Activated CD8-positive, alpha-beta T cell treated with anti-CD3 and anti-CD28 coated beads, Interleukin-2, amount 10 ng/mL, durations not matched to agents 7 days and 5 days (primary cell): ENCODE measurements at places on chromosomes 4 and X. TPM values are rescaled to one million over a fixed set of nuclear protein-coding genes. Genes with fewer than 3 reads are reported as not detected.

DNA sequence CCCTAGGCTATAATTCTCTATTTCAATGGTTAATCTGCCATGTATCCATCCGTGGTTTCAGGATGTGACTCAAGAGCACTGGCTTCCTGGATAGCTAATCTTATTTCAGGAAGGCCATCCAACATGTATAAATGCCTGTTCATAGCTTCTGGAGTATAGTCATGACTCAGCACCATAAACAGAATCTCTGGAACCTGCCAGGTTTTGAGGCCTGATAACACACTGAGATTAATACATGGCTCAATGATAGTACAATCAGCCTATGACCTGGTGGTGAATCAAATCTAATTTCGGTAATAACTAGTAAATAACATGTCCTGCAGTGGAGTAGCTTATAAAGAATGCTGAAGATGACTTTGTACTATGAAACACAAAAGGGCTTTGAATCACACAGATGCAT lies 5.7 kb upstream of the IL13RA2 start:
- DNase-seq = no peak

- DNase-seq = no peak
These were observed 62.5 kb downstream of the ABLIM2 start for GRCh38 chr4:8095956-8096689.

GRCh38 chrX:3636803-3637202 lies 76.6 kb downstream of the PRKX start:
- DNase-seq = no peak

DNA sequence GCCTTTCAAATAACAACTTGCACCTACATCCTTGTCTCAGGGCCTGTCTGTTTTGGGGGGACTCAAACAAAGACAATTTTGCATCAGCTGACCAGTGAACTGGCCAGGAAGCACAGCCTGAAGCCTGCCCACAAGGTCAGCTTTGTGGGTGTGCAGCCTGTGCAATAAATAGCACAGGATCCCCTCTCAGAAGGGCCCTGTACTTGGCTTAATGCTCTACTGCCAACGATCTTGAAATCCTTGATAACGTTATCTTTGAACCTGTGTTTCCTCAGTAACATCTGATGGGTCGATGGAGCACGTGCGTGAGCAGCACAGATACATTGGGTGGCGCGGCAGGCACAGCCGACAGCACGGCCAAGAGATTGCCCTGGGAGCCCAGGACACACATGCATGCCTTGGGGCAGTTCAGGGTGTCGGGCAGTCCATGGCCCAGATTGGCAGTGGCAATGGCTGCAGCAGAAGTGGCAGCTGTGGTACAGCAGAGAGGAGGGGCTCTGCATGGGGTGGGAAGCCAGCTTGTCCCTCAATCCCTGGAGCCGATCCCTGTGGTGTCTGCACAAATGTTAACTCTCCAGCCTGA lies 58.8 kb upstream of the ATP6AP2 start:
- DNase-seq = no peak

DNA sequence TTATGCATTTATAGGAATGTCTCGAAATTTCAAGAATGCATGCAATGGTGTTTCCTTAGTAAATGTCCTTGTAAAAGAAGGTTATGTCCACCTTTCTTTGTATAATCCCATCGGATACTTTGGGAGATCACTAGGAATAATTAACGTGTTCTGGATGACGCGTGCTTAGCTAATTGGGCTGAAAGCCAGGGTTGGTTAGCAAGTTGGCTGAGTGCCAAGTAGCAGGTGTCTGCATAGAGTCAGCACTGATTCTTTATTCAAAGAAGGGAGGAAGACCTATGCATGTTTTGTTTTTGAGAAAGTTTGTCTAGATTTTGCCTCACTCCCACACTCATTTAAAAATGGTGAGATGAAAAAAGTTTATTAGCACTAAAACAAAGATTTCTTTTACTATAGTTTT lies 144.6 kb downstream of the SOX3 start:
- DNase-seq = no peak

GRCh38 chrX:27163236-27163635 lies 299.9 kb downstream of the PPP4R3C start:
- no peak for DNase-seq

GRCh38 chr4:92864096-92864495 lies 560.3 kb downstream of the GRID2 start:
- no peak for DNase-seq

DNA sequence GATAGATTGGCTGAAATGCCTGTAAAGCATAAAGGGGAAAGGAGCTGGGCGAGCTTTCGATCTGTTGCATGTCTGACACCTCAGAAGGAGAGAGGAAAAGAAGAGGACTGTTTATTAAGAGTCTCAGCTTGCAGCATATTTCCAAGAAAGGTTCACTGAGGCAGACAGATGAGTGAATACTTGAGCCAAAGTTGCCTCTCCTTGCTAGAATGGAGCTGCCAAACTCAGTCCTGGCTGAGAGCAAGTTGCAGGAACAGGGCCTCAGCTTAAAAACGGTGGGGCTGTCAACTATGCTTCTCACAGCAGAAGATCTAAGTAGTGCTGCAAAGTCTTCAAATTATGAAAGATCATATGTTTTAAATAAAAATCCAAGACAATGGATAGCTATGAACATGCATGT lies 707.5 kb downstream of the PCDH7 start:
- no peak for DNase-seq

The SH3TC1 gene
- 7.3 TPM for total RNA-seq

The LUZP4 gene
- not detected for total RNA-seq
